Common myeloid progenitor, CD34-positive (primary cell): ENCODE measurements at places on chromosomes 6 and 20.

- peak; percentile 32 for DNase-seq
Measured at GRCh38 chr6:36649701-36650484, 28.6 kb upstream of the CDKN1A start.

- no peak for DNase-seq
Measured at GRCh38 chr6:85673198-85674139, 30.8 kb upstream of the SYNCRIP start.

DNA sequence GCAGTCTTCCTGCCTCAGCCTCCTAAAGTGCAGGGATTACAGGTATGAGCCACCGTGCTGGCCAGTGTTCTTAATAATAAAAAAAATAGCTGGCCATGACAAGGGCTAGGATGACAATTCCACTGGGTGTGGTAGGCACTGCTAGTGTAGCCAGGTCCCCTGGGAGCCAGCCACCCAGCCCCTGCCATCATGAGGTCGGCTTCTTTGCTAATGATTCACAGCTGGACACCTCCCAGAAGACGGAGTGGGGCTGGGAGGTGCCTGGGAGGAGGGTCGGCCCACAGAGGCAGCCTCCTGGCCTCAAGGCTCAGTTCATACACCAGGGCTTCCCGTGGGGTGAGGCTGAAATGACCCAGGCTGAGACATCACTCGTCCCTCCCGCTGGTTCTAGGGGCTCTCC is 230.4 kb downstream of the TAF4 start:
- no peak for DNase-seq

GRCh38 chr6:41756354-41756753 is 9.2 kb upstream of the PGC start:
- DNase-seq, result no peak

DNA sequence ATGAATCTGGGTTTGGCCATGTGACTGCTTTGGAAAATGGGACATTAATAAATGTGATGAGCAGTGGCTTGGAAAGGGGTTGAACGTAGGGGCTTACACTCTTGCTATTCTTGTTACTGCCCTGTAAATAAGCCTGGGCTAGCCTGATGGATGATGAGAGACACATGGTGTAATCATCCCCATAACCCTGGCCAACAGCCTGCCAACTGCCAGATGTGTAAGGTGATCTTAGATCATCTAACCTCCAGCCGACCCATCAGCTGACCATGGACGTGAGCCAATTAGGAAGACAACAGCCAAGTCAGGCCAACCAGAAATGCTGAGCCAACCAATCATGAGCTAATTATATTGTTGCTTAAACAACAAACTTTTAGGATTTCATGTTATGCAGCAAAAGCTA is 25.2 kb downstream of the FBXO30 start:
- no peak for DNase-seq

DNA sequence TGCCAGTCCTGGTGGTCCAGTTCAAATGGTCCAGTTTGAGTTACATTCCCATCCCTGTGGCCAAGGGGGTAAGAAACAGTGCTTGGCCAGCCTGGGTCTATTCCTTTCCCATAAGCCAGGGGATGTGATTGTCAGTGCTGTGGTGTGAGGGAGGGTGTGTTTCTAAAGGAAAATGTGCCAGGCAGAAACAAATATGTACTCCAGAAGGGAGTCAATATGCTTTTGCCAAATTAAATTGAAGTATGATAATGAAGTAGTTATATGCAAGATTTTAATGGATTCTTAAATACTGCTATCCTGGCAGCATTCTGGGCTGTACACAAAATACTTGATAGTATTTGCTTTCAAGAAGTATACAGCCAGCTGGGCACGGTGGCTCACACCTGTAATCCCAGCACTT is 16.6 kb upstream of the PAQR8 start:
- no peak for DNase-seq

GRCh38 chr6:71125216-71125615 is 163.4 kb upstream of the OGFRL1 start:
- no peak for DNase-seq

- DNase-seq, result no peak
Measured at GRCh38 chr20:16224836-16225235, 348.4 kb downstream of the KIF16B start.

- no peak for DNase-seq
Measured at GRCh38 chr20:44006578-44006977, 91.9 kb downstream of the TOX2 start.

- DNase-seq, result no peak
Measured at GRCh38 chr20:38256021-38256420, 4.5 kb downstream of the KIAA1755 start.

DNA sequence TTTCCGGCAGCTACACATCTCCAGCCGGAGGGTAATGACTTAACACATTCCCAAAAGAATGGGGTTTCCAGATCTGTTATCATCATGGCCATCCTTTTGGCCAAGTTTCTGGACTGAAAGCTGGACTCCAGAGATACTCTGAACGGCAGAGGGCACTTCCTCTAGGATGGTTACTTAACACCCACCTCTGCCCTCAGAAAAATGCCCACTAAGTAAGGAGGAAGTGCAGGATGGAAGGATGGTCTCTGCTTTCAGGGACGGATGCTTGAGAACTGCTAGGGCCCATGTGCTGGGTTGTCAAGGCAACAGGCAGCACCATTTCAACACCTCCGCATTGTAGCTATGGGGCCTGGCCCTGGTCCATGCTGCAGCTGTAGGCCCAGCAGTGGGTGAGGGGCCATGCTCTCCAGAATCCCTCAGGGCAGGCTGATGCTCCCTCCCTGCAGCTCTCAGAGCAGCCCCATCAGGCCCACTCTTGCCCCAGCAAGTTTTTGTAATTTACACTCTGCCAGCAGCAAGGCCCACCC is 16.5 kb upstream of the TGM3 start:
- no peak for DNase-seq

DNA sequence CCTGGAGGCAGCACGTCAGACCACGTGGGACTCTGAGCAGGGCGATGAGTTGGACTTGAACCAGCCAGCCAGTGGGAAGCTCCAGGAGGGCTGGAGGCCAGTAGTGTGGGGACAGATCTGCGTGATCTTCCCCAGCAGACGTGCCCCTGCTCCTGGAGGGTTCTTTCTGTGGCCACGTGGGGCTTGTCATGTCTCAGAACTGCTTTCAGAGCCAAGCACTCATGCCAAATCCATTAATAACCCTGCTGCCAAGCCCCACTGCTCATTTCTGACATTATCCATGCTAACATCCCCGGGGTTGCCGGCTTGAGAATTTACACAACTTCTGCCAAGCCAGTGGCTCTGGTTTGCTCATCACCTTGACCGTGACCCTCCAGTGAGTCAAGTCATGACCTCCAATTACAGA is 38.3 kb downstream of the SIRPA start:
- no peak for DNase-seq

DNA sequence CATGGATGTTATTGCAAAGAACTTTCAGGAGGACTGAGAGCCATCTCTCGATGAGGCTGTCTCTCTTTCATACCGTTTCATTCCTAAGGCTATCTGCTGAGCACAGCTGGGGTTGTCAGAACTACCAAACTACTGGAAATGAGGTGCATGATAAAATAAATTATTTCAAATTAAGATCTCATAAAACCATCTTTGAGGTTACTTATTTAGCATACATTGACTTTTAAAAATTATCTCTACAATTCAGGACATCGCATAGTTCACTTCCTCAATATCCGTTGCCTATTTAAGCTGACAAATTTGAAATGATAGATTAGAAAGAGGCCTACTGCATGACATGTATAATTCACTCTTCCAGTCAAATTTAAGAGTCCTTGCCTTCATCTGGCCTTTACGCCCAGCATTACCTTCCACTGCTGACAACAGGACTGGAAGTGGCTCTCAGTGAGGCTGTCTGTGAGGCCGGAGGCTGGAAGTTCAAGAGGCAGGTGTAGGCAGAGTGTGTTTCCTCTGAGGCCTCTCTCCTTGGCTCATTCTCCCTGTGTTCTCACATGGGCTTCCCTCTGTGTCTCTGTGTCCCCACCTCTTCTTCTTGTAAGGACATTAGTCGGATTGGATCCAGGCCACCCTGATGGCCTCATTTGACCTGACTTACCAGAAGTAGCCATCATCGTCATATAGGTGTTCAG is 12.8 kb upstream of the DUSP22 start:
- no peak for DNase-seq

DNA sequence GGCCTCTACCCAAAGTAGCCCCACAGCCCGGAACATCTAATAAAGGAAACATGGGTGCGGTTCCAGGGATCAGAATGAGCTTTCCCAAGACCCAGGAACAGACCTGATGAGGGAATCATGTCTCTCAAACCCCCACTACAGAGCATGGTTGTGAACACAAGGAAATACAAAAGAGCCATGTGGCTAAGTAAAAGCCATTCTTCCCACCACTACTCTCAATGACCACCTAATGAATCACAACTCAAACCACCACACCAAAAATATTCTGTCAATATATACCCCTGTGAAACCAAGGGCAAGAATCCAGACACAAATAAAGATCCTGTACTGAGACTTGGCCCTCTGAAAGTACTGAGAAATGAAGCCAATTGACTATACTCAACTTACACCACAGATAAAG is 20.9 kb upstream of the COL21A1 start:
- DNase-seq, result no peak

GRCh38 chr6:153192943-153193885 is 62.1 kb upstream of the RGS17 start:
- no peak for DNase-seq

GRCh38 chr6:14337152-14337551 is 219.6 kb downstream of the CD83 start:
- peak; percentile 29 for DNase-seq

- DNase-seq, result peak; percentile 29
Measured at GRCh38 chr20:47574616-47575364, 73.1 kb downstream of the NCOA3 start.

- DNase-seq, result peak; percentile 39
Measured at GRCh38 chr20:36202891-36203338, 33.4 kb upstream of the AAR2 start.

DNA sequence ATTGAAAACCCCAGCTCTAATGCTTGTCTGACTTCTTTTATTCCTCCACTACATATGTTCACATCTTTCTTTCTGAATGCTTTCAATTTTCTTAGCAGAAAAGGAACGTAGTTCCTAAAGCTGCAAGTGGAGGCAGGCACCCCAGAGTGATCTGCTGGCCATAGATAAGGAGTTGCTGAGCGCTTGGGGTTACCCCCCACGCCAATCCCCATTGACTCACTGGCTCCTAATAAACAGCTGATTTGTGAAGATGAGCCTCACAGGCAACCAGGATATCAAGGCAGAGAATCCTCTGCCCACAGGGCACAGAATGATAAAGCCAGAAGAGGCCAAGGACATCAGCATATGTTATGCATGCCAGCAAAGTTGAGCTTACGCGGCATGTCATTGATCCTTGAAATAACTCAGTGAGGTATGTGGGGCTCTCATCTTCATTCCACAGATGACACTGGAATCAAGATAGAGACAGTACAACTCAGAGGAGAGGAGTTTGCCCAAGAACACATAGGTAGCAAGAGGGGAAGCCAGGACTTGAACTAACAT is 129.1 kb upstream of the PTPRT start:
- DNase-seq, result no peak

- DNase-seq, result no peak
Measured at GRCh38 chr6:16841241-16841640, 80.0 kb upstream of the ATXN1 start.

DNA sequence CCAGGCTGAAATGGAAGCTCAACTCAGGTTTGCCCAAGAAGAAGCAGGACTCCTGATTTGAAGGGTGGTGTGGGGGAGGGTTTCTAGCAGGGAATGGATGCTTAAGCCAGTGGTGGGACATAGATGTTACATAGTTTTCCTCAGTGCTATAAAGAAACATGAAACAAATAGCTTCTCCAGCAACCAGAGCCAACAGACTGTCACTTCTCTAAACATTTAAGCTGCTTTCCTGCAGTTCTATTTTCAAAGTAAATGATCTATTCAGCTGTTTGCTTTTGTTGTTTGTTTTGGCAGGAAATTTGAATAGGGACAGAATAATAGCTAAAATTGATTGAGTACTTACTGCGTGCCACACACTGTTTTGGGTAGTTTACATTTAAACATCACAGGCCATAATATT is 169.0 kb downstream of the UST start:
- no peak for DNase-seq

DNA sequence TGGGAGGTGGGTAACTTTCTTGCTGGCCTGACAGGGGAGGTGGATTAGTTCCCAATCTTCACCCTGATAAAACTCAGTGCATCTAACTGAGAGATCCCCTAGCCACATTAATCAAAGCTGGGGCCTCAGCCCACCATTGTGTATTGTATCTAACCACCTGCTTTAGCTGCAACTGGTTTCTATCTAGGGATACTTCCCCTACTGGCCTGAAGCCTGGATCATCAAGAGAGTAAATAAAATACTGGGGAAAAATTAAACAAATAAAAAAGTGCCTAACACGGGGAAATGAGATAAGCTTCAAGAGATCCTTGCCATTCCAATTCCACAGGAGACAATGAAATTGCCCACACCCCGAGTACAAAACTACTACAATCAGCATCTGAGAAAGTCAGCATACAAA is 149.4 kb downstream of the INSM1 start:
- DNase-seq, result no peak

- peak; percentile 86 for DNase-seq
Measured at GRCh38 chr6:36735110-36736071, 37.8 kb downstream of the RAB44 start.

DNA sequence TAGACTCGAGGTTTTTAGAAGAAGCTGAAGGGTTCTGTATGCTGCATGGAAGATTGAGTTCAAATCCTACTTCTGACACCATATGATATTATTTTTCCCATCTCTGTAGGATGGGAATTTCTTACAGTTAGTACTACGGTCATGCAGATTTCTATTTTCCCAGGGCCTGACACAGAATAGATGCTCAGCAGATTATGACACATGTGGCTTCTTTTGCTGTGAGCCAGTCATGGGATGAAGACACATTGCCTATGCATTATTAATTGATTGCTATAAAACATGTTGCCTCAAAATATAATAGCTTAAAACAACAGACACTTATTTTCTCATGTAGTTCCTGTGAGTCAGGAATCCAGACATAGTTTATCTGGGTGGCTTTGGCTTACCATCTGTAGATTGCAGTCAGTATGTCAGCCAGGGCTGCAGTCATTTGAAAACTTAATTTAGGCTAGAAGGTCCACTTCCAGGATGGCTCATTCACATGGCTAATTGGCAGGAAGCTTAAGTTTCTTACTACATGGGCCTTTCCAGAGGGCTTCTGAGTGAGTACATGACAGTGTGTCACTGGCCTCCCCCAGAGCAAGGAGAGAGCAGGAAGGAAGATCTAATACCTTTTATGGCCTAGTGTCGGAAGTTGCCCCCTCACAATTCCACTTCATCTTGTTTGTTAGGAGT is 29.5 kb downstream of the TOP1 start:
- no peak for DNase-seq

GRCh38 chr6:139124887-139125672 is 9.8 kb upstream of the HECA start:
- DNase-seq, result peak; percentile 91
